Right cardiac atrium (tissue), 5 donors: ENCODE measurements at places on chromosomes 2 and 18.

DNA sequence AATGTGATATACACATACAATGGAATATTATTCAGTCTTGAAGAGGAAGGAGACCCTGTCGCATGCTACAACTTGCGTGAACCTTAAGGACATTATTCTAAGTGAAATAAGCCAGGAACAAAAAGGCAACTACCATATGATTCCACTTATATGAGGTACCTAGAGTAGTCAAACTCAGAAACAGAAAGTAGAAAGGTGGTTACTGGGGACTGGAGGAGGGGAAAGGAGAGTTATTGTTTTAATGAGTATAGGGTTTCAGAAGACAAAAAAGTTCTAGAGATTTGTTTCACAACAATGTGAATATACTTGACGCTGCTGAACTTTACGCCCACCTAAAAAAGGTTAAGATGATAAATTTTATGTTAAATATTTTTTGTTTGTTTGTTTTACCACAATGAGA lies 47.0 kb downstream of the CXCR4 start:
- DNase-seq, result no peak

DNA sequence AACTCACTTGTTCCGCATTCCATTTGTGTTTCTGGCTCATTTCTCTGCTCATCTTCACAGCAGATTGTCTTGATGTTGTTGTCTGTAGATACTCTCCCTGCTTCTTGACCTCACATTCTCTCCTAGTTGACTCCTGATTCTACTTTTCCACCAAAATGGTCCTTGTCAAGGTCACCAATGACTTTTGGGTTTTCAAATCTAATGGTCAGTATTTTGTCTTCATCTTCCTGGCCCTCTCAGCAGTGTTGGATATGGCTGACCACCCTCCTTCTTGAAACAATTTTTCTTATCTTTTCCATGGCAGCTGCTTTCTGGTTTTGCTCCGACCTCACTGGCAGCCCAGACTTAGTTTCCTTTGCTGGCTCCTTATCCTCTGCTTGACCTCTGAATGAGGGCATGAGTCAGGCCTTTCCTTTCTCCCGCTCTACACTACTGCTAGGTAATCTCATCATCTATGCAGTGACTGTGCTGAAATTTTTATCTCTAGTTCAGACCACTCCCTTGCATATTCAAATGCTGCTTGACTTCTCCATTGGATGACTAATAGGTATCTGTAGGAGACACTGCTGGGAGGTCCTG lies 386.6 kb upstream of the SPRED2 start:
- DNase-seq, result no peak

- DNase-seq, result no peak
These were observed 332.5 kb downstream of the PID1 start for GRCh38 chr2:228938629-228939028.

- DNase-seq, result peak; percentile 98
These were observed at the start of gene TWSG1 for GRCh38 chr18:9334329-9334972. TWSG1 (plus strand) TSS chr18:9334773; CDS start chr18:9337230, 2,457 bp downstream.

- no peak for DNase-seq
These were observed 158.9 kb downstream of the LRRTM4 start for GRCh38 chr2:77363277-77363676.

- no peak for DNase-seq
These were observed 9.4 kb downstream of the ABCG8 start for GRCh38 chr2:43848214-43848613.

DNA sequence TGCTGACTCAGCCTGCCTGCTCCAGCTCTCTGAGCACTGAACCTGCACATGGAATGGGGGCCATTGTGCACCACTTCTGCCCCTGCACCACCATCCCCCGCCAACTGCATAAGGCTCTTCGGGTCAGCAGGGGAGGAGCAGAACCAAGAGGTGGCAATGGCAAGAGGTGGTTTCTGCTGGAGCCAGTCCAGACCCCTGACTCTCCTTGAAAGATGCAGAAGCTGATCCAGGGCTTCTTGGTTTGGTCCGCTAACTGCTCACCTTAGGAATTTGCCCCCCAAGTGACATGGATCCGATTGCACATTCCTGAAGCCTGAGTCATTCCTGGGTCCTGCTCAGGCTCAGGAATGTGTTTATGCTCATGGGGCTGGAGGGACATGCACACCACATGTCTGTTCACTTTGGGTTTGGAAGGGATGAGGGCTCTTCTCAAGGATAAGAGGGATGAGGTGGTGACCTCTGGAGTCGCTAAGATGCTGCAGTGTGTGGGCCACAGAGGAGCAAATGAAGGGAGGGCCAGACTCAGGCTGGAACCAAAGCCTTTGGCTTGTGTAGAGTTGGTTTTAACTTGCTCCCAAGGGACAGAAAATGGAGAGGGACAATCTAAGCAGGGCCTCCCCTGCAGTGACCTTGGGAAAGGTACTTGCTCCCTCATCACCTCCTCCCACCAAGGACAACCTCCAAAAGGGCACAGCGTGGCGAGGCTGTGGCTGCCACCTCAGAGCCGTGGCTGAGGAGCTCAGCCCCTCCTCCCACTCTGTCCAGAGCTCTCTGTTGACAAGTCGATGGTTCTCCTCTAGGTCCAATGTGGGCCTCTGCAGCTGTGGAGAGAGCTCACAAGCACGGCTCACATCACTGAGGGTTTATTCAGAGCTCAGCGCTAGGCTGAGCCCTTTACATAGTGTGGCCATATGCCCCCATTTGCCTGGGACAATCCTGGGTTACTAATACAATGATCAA lies 66.2 kb downstream of the HS1BP3 start:
- no peak for DNase-seq

DNA sequence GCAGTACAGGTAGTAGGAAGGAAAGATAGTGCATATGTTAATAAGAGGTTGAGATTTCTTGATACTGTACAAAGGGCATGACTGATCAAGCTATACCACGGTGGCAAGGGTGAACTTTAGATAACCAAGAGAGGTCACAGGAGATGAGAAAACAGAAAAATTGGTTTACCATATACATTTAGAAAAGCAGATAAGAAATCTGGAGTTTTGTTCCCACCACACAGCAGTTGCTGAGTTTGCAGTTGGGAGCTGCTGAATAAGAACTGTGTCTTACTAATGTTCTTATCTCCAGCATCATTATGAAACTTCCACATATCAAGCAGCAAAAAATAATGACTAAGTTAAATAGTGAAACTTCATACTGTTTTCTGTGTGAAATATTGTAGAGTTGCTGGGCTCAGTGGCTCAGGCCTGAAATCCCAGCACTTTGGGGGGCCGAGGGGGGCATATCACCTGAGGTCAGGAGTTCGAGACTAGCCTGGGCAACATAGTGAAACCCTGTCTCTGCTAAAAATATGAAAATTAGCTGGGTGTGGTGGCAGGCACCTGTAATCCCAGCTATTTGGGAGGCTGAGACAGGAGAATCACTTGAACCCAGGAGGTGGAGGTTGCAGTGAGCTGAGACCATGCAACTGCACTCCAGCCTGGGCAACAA lies 12.0 kb upstream of the IMPACT start:
- DNase-seq, result no peak

- DNase-seq, result no peak
These were observed 125.9 kb downstream of the NFATC1 start for GRCh38 chr18:79521416-79522205.

DNA sequence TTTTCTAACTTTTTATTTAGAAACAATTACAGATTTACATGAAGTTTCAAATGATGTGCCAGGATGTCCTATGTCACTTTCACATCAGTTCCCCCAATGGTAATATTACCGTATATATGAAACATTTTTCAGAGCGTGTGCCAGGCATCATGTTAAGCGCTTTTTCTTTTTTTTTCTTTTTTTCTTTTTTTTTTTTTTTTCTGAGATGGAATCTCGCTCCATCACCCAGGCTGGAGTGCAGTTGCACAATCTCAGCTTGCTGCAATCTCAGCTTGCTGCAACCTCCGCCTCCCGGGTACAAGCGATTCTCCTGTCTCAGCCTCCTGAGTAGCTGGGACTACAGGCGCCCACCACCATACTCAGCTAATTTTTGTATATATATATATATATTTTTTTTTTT lies 5.6 kb upstream of the PPP4R1 start:
- peak; percentile 53 for DNase-seq

- peak; percentile 16 for DNase-seq
These were observed 90.6 kb downstream of the SEPTIN10 start for GRCh38 chr2:109523121-109523520.

- no peak for DNase-seq
These were observed 328.7 kb downstream of the ZNF804A start for GRCh38 chr2:184927040-184927439.

DNA sequence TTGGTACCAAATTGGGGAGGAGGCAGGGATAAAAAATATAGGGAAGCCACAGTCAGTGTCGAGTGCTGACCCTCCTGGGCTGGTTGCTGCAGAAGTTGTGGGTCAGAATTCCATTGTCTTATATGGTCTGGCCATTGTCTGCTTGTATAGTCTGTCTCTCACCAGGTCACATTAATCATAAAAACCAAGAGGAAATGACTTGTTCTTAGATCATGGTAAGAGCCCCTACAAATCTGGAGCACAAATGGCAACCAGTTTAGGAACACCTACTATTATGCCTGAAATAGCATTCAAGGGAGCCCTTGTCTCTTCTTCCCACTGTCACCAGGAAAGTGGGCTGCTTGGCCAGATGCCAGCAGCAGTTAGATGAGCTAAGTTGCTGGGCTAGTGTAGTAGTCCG lies 119.7 kb upstream of the RMP24 start:
- no peak for DNase-seq

- DNase-seq, result no peak
These were observed 190.1 kb downstream of the LRP1B start for GRCh38 chr2:141940709-141941108.

GRCh38 chr2:177332026-177332991 lies 60.3 kb upstream of the AGPS start:
- DNase-seq, result peak; percentile 72

DNA sequence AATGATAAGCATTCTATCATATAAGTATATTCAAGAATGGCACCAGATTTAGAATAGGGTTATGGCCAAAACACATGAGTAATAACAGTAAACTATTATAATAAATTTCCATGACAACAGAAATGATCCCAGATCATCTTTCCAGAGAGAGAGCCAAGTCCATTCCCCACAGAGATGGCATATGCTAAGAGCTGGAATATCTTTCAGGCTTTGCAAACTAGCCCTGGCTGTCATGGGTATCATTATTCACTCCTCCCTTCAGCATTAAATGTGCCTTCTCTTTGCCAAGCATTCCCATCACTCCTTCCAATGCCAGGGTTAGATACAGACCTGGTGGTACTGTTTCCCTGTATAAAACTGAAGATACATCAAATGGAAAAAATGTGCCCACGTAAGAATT lies 10.9 kb downstream of the FEZ2 start:
- DNase-seq, result no peak

DNA sequence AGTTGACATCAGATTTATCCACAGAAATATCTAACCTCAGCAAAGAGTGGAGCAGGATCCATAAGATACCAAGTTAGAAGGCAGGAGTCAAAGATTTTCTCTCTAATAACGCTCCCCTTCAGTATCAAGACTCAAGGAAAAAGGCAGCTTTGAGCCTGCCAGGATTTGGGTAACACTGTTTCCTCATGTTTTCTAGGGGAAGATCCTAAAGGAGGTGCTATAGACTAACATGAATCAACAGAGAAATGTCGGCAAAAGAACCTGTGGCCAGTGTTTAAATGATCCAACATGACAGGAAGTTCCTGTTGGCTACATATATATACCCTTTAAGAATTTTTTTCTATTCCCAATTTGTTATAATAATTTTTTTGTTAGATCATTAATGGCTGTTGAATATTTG lies 402.3 kb downstream of the TGIF1 start:
- no peak for DNase-seq

- DNase-seq, result no peak
These were observed 202 bp downstream of the MCEE start for GRCh38 chr2:71129902-71130151.

- DNase-seq, result no peak
These were observed 286.0 kb downstream of the TRIB2 start for GRCh38 chr2:13002536-13003331.

- DNase-seq, result no peak
These were observed 203.5 kb downstream of the MBD2 start for GRCh38 chr18:54020966-54021365.

GRCh38 chr2:181058378-181059269 lies 78.2 kb downstream of the UBE2E3 start:
- DNase-seq, result no peak

DNA sequence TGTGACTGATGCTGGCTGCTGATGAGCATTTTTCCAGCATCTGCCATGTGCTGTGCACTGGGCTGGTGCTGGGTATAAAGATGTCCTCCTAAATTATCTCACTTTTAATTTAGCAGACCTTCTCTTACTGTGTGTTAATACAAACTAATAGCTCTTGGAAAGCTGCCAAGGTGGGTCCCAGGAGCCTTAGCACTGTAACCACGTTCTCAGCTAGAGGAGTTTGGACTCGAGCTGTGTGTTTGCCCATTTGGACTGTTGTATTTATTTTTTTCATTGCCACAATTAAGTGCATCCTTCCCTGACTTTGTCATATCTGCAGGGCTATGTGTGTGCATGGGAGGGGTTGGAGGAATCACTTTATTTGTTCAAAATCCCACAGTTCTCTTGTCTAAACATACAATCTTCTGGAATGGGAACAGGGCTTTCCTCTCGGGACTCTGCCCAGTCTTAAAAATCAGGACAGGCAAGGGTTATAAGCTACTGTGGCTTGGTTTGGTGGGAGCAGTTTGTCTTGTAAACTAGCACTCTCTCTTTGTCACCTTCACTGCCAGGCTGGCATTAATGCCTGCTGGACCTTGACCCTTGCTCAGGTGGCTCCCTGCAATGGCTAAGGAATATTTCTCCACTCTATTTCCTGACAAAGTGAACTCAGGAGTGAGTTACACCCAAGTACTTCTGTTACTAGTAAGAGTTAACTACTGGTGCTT lies 129.7 kb upstream of the MGAT5 start:
- DNase-seq, result no peak

DNA sequence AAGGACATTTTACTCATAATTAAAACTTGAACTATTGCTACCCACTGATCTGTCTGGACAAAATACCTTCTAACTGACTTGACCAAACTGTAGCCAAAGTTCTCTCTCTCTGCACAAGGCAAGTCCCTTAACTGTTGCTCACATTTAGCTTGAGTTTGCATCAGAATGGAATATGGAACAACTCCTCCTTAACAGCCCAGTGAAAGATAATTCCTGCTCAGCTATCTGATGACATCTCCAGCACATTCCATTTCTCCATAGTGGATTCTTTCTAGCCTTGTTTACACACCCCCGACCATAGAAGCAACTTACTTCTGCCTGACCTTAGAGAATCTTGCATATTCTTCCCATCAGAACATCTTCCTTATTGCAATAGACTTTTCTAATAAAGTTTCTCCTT lies 317.2 kb upstream of the CDH2 start:
- no peak for DNase-seq

- DNase-seq, result no peak
These were observed 33.3 kb downstream of the BMP10 start for GRCh38 chr2:68837861-68838341.

DNA sequence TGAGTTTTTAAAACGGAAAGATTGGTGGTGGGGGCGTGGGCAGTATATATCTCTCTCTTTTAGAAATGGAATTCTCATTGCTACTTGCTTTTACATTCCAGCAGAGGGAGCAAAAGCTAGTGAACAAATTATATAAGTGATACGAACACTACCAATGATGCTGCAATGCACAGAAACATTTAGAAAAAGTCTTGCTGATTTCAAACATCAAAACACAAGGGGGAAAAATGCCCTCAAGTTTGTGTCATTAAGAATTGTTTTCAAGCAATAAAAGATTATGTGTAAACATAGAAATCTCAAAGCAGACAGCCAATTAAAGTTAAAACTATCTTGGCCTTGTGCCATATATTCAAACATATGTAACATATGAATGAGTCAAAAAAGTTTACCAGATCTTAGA lies 296.3 kb upstream of the KCNJ3 start:
- no peak for DNase-seq

- DNase-seq, result no peak
These were observed 335.8 kb downstream of the RAD51AP2 start for GRCh38 chr2:17182399-17182798.

GRCh38 chr18:62716619-62717168 lies 1.4 kb downstream of the PHLPP1 start:
- DNase-seq, result peak; percentile 83
